ENCODE measurements at places on chromosomes 6 and 20. TPM values are rescaled to one million over a fixed set of nuclear protein-coding genes. Genes with fewer than 3 reads are reported as not detected.

Gene HLA-G
- not detected for total RNA-seq

Gene PPP1R14C
- 1.7 TPM for total RNA-seq

Gene GLYATL3
- not detected for total RNA-seq

Gene PRSS35
- not detected for total RNA-seq

Gene HIVEP2
- total RNA-seq, result 2.3 TPM

Gene GRM4
- 0.21 TPM for total RNA-seq

Data from A549 treated with Mapracorat at 1 μM for 4 hours (cell line).